IMR-90 (cell line): ENCODE measurements at places on chromosomes 3 and 15.

DNA sequence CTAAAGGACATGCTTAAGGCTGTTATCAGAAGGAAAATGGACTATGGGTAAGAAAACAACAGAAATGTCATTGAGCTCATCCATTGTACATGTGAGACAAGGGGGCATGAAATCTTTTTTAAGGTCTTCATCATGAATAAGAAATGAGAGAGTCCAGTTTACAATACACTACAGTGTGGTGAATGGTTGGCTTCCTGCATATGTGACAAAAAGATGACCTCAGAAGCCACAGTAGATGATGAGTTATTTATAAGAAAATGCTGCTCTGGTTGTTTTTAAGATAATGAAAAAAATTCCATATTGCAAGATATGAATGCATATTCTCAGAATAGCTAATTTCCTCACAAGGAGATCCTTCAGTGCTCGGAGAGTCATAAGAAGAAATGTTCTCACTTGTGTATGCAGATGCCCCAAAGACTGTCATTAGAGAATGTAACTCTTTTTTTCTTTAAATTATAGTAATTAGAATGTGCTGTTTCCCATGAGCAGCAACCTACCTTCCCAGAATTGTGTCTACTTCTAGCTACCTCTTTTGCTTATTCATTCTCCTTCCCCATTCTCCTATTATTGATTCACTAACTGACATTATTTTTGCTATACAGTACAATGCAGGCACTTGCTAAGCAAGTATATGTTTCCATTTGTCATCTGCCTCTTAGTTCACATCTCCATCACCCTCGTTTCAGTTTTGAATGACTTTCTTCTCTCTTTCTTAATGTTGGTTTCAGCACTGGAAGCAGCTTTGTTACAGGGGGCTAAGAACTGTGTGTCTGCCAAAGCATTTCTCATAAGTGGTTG lies 152.0 kb upstream of the PEX5L start:
- H3K4me3 ChIP-seq, result no peak overlapping the region
- no peaks in the 10 kb centered on the region for H3K27me3 ChIP-seq
- H3K36me3 ChIP-seq, result no peaks in the 10 kb centered on the region
- no peak for DNase-seq
- no peaks in the 10 kb centered on the region for H3K4me1 ChIP-seq

DNA sequence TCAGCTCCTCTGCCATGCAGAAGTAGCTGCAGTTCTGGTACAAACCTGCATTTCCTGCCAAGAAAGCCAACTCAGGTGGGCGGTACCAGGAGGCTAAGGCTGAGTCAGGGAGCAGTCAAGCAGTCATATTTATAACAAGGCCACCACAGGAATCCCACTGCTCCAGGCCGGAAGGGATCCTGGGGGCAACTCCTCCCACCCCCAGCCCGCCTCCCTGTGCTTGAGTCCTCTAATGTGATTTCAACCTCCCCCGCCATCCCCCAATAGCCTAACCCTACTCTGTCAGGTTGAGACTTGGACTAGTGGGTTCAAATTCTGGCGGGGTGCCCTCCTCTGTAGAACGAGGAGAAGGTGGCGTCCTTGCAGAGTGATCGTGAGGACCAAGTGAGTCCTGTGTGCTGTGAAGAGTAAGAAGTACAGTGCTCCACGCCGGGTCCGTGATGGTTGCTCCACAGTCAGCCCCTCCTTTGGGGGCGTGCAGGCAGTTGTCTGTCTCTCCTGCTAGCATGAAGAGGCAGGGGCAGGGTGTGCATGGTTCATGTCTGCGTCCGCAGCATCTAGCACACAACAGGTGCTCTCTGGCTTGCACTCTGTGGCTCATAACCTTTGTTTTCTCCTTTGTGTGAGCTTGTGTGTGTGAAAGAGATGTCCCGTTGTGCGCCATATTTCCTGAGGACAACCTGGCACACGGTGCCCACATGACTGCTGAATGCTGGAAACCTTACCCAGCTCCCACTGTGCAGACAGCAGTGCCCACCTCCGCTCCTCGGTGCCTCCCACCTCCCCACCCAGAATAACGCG lies 78.3 kb downstream of the SMAD6 start:
- peak; percentile 93 for DNase-seq
- peaks cover 5% of the 10 kb centered on the region; the same call in 1 of the 2 replicates for H3K36me3 ChIP-seq
- peak overlapping the region; percentile 67 for H3K27ac ChIP-seq
- H3K4me3 ChIP-seq, result no peak overlapping the region
- H3K4me1 ChIP-seq, result peaks cover 53% of the 10 kb centered on the region
- H3K27me3 ChIP-seq, result no peaks in the 10 kb centered on the region

DNA sequence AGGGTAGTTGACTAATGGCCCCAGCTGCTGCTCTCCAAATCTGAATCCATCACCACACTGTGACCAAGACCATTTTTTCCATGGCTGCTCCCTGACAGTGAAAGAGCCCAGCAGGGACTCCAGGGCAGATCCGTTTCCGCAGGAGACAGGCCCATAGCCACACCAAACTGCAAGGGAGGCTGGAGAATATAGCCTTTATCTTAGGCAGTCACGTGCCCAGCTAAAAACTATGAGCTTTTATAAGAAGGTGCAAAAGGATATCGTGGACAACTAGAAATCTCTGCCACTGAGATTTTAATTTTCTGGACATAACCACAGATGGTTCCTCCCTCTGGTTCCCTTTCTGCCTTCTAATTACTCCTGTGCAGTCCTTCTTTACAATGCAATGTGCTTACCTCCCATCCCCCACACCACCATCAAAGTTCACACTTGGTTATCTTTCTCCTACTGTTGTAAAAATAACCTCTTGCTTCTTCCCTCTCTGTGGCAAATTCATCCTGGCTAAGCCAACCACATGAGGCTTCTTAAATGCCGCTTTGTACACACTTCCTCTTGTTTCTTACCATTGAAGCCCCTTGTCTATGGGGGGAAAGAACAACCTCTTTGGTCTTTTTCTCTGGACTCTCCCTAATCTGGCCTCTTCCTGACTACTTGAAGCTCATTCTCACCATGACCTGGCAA lies 233.7 kb downstream of the SHQ1 start:
- no peak for DNase-seq
- no peak overlapping the region for H3K27ac ChIP-seq
- no peak overlapping the region for H3K4me3 ChIP-seq
- no peaks in the 10 kb centered on the region for H3K4me1 ChIP-seq
- H3K27me3 ChIP-seq, result peaks cover 10% of the 10 kb centered on the region
- no peaks in the 10 kb centered on the region for H3K36me3 ChIP-seq

DNA sequence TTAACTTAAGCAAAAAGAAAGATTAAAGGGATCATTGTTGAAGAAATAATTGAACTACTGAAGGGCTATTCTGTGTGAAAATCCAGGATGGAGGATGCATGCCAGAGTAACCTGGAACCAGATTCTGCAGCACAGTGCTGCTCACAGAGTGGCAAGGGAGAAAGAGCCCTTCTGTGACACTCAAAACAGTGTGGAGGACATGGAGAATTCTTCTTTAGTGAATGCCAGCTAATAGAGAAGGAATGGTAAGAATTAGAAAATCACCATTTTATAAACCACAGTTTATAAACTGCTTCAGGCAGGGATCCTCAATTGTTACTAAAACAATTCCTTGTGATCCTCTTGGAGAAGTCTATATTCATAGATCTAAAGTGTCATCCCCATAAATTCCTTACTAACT lies 70.4 kb upstream of the ARHGEF26 start:
- H3K27me3 ChIP-seq, result no peaks in the 10 kb centered on the region
- H3K4me3 ChIP-seq, result no peak overlapping the region
- no peak for DNase-seq
- H3K4me1 ChIP-seq, result 0 out of 2 replicates have a peak, but pooled peaks cover 1% of the 10 kb centered on the region

- H3K27ac ChIP-seq, result no peak overlapping the region
- H3K27me3 ChIP-seq, result peaks cover 9% of the 10 kb centered on the region
These were observed 21.1 kb upstream of the IQCF6 start for GRCh38 chr3:51799879-51800749.

- DNase-seq, result no peak
- H3K36me3 ChIP-seq, result no peaks in the 10 kb centered on the region
- H3K4me1 ChIP-seq, result peaks cover 5% of the 10 kb centered on the region; the same call in 1 of the 2 replicates
- no peak overlapping the region for H3K27ac ChIP-seq
These were observed 903.2 kb downstream of the MCTP2 start for GRCh38 chr15:95134431-95135110.

GRCh38 chr3:27043328-27043955 lies 325.7 kb downstream of the NEK10 start:
- no peaks in the 10 kb centered on the region for H3K4me1 ChIP-seq
- no peak overlapping the region for H3K27ac ChIP-seq
- no peaks in the 10 kb centered on the region for H3K27me3 ChIP-seq
- no peaks in the 10 kb centered on the region for H3K36me3 ChIP-seq
- DNase-seq, result no peak

GRCh38 chr3:147538034-147538433 lies 128.9 kb downstream of the ZIC1 start:
- H3K36me3 ChIP-seq, result no peaks in the 10 kb centered on the region
- no peaks in the 10 kb centered on the region for H3K4me1 ChIP-seq
- DNase-seq, result no peak
- no peak overlapping the region for H3K27ac ChIP-seq
- H3K27me3 ChIP-seq, result no peaks in the 10 kb centered on the region

DNA sequence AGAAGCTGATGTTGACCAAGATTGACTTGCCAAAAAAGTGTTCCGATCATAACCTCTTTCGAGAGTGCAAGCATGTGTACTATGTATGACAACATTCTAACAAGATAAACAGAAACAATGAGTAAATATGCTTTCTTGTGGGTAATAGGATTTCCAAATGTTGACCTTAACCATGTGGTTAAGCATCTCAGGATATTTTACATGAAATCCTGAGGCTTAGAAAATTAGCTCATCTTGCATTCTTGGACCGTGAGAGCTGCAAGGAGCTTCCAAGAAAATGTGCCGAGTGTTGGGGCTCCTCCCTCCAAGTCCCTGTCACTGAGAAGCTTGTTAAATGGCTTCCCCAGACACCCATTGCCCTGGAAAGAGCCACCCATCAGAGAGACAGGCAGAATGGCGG lies 50.1 kb downstream of the C3orf20 start:
- DNase-seq, result peak; percentile 64
- peaks cover 13% of the 10 kb centered on the region; the same call in 1 of the 2 replicates for H3K4me1 ChIP-seq
- no peaks in the 10 kb centered on the region for H3K36me3 ChIP-seq
- H3K27me3 ChIP-seq, result peaks cover 2% of the 10 kb centered on the region; the same call in 1 of the 2 replicates
- H3K27ac ChIP-seq, result peak overlapping the region; percentile 85; the same call in 1 of the 2 replicates
- H3K4me3 ChIP-seq, result no peak overlapping the region
